Stimulated activated CD4-positive, alpha-beta T cell treated with anti-CD3 and anti-CD28 coated beads, Interleukin-15, amount 100 ng/mL, for 1 hour (primary cell): ENCODE measurements at places on chromosomes 5 and 9.
A peak's percentile ranks its signal among the peaks of the same experiment; 100 is the strongest.

GRCh38 chr9:118455788-118456187, 751.6 kb downstream of the TLR4 start:
- DNase-seq, result no peak

DNA sequence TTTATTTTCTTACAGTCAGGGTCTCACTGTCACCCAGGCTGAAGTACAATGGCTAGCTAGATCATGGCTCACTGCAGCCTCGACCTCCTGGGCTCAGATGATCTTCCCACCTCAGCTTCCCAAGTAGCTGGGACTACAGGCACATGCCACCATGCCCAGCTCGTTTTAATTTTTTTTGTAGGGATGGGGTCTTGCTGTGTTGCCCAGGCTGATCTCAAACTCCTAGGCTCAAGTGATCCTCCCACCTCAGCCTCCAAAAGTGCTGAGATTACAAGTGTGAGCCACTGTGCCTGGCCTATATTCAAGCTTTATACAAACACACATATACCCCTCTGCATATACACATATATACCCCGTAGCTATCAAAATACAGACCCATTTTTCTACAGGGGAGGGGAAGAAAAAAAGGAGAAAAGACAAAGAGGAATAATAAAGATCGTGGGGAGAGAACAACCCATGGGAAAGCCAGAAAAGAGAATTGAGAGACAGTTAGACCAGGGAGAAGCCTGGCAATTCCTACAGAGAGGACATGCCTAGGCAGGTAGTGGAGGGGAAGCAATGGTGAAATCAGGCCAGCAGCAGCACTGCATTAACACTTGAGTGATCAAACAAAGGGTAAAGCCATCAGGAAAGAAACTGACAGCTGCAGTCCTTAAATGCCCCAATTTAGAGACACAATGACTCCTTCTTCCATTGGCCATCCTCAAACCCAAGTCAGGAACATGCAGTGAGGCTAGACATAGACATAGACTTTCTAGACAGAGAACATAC, 102.7 kb downstream of the EFNA5 start:
- DNase-seq, result no peak

- no peak for DNase-seq
Observed at GRCh38 chr9:121556580-121556979, 56.9 kb upstream of the GGTA1 start.

DNA sequence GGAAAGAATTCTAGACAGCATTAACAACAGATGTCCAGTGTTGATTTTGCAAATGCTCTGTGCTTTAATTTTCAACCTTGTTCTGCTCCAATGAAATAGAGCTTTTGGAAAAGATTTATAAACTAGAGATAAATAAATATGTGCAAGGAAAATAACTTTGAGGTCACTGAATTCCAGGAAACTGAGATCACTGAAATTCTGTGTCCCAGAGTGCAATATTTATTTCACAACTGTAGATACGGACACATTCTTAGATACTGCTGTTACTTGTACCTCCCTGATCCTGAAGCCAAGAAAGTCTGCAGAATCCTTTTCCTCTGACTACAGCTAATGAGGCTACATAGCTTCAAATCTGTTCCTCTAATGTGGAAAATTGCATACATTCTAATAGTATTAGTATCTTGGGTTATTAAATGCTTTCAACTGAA, 222.9 kb downstream of the DOCK8 start:
- DNase-seq, result no peak

GRCh38 chr5:139076111-139076510, 122.1 kb downstream of the SIL1 start:
- no peak for DNase-seq

DNA sequence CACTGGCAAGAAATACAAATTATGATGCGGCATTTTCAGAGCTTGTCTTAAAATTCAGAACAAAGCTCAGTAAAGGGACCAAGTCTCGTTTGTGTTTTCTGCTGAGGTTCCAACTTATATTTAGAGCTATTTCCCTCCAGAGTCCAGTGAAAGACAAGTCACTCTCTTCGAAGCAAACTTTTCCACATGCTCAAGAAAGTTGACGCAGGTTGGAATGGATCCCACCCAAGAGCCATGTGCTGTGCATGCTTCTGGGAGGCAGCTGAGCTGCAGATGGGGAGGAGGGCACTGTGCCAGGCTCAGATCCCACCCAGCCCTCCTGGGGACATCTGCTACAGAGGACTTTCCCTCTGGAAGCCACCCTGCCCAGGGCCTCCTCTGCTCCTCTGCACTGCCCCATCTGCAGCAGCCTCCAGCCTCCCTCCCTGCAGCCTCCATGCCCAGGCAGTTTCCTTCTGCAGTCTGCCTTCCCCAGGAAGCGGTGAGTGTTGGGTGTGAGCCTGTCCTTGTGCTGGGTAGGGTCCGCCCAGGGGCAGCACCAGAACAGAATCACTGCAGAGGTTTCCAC, 75.3 kb downstream of the COL23A1 start:
- no peak for DNase-seq

DNA sequence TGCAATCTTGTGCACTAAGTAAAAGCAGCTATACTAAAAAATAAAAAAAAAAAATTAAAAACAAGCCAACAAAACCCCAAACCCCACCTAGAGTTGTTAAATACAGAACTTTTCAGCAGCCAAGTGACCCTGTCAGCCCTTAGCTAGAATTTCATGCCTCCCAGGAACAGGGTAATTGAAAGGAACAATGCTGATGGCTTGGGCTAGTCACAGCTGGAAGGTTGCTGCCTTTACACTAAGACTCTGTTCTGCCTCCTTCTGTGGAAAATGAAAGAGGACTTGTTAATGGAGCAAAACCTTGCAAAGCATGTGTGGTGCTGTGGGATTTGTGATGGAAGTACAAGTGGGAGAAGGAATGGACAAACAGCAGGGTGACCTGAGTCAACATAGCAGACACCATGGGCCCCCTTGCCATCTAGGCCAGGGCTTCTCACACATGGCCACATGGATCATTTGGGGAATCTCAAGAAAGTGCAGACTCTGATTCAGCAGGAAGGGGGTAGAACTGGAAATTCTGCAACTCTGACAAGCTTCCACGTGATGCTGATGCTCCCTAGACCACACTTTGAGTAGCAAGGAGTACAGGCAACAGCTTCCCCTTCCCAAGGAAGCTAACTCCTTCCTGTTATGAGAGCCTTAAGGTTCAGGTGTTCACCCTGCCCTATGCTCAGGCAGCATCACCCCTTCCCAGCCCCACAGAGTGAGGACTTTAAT, 14.9 kb upstream of the TMEM252 start:
- DNase-seq, result no peak

GRCh38 chr5:31481531-31482165, 50.2 kb downstream of the DROSHA start:
- no peak for DNase-seq

DNA sequence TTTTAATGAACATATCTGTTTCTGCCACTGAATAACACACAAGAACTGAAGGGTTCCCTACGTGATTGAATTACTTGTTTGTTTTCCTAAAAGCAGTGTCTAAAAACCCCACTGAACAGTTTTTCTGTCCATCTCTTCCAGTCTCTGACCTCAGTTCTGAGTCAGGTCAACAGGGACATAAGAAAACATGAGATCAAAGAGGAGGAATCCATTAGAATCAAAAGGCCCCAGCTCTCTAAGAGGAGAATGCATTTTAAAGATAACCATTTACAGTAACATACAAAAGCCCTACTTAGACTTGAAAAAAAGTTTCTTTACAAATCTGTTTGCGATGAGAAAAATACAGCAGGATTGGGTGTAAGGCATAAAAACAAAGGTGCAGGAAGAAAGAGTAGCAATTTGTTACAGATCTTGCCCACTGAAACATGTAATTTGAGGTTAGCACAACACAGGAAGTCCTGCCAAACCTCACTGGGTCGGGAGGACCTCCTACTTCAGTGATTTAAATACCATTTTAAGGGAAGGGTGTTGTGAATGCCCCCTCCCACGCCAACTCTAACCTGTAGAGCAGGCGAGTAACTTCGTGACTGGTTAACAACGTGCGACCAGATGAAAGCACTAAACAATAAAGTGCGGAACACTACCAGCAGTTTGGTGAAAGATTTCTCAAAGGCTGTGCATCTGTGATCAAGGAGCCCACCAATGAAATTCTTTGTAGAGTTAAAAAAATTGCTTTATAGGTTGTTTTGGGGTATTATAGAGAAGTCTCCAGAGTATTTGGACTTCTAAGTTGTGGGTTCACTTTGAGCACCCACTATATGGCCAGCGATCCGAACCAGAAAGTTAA, 1.3 kb downstream of the QSOX2 start:
- peak; percentile 35 for DNase-seq

DNA sequence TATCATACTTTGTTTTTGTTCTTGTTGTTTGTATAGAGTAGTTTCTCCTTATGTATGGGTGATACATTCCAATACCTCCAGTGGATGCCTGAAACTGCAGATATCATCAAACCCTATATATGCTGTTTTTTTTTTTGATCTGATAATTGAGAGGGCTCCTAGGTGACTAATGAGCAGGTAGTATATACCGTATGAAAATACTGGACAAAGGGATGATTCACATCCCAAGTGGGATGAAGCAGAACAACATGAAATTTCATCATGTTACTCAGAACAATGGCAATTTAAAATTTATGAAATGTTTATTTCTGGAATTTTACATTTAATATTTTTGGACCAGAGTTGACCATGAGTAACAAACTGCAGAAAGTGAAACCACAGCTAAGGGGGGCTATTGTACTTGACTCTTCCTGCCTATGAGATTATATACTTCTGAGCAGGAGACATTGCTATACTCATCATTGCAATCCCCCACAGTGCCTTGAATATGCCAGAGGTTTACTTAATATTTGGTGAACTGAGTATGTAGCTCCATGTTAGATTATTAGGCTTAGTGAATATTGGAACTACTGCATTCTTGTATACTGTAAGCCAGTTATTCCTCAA, 258.7 kb upstream of the FBXL7 start:
- no peak for DNase-seq

- DNase-seq, result no peak
Observed at GRCh38 chr5:137141779-137142178, 357.3 kb downstream of the SPOCK1 start.

GRCh38 chr5:125584140-125584520, 837.7 kb upstream of the ZNF608 start:
- DNase-seq, result no peak

DNA sequence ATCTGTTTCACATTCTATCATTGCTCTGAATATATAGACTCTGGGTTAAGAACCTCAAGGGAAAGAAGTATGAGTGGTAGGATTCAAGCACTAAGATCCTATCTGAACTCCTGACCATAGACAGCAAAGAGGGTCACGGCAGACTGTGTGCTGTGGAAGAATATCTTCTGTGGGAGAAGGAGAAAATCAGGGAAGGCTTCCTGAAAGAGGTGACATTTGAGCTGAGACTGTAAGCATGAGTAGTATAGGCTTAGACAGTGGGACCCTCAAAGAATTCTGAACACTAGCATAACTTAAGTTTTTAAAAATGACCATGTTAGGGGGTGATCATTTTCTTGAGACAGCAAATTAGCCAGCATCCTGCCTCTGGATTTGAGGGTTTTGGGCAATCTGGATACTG, 3.9 kb downstream of the FRRS1L start:
- no peak for DNase-seq

- DNase-seq, result no peak
Observed at GRCh38 chr9:4263591-4263990, 36.3 kb downstream of the GLIS3 start.

- DNase-seq, result no peak
Observed at GRCh38 chr5:170488570-170488969, 15.2 kb upstream of the KCNIP1 start.

- peak; percentile 42 for DNase-seq
Observed at GRCh38 chr5:55344392-55344992, 36.7 kb downstream of the MTREX start.

- no peak for DNase-seq
Observed at GRCh38 chr5:165538065-165538464, 2032.6 kb downstream of the MAT2B start.
